ENCODE measurements at places on chromosomes 3 and 15.

- DNase-seq = no peak
Observed at GRCh38 chr3:155385896-155386625, 92.6 kb upstream of the STRIT1 start.

DNA sequence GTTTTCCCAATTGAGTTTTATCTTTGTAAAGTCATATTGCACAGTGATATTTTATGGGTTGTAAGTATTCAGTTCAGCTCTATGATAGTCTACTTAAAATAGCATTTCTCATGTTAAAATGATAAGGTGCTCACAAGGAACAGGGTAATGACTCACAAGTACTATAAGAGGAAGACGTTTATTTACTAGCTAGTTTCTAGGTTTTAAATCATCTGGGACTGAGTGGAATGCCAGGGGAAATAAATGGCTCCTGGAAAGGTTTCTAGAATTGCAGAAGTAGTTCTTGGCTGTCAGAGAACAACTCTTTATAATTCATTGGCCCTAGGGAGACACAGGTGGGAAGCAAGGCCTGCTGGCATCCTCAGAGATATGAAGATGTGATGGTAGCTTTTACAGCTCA is 112.8 kb downstream of the CHDH start:
- no peak for DNase-seq

DNA sequence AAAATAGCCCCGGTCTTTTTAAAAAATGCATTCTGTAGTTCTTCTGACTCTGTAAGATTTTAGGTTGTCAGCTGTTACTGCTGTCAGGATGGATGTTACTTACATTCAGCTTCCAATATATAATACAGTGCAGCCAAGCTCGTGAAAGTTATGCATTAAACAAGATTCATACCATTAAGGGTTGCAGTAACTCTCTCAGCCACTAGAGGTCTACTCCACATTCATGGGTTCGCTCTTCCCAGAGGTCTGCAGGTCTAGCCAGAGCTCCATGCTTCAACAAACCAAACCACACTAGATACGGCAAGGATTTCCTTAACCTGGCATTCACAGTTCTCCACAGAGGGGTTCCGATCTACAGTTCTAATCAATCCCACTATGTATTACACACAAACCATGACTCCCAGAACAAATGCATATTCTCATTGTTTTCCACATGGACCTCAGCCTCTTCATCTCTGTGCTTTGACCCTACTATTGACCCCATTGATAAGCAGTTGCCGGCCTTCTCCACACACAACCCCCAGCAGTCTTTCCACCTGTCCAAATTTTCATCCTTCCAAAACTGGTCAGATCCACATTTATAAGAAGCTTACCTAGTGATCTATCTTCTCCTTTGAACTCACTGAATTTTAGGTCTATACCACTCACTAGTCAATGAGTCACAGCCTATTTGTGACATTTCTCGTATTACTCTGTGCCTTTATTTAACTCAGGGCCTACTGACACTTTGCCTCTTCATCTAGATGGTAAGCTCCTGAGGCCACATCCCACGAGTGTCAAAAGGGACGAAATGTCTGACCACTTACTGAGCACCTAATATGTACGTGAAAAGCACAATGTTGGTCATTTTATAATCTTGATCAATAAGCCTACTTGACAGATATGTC is 33.7 kb downstream of the RORA start:
- DNase-seq = peak; percentile 17

DNA sequence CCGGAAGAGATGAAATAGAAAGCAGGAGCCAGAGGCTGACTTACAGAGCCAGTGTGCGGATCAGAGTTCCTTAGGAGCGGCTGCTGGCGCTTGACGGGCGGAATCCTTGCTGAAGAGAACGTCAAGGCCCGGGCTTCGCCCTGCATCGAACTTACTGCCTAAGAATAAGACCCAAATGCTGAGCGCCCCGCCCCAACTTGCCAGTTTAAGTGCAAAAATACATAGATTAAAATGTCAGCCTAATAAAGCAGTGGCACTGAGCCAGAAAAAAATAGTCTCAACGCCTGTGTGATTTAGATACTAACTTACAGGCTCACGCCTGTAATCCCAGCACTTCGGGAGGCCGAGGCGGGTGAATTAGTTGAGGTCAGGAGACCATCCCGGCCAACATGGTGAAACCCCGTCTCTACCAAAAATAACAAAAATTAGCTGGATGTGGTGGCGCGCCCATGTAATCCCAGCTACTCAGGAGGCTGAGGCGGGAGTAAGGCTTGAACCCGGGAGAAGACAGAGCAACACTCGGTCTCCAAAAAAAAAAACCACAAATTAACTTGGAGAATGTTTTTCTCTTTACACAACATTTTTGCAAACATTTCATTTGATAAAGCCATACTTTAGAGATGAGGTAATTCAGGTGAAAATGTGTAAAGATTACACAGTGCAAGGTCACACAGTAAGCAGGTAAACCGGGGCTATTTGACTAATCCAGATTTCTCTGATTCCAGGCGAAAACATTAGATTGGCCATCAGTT is 1.2 kb upstream of the UBP1 start:
- DNase-seq = no peak

DNA sequence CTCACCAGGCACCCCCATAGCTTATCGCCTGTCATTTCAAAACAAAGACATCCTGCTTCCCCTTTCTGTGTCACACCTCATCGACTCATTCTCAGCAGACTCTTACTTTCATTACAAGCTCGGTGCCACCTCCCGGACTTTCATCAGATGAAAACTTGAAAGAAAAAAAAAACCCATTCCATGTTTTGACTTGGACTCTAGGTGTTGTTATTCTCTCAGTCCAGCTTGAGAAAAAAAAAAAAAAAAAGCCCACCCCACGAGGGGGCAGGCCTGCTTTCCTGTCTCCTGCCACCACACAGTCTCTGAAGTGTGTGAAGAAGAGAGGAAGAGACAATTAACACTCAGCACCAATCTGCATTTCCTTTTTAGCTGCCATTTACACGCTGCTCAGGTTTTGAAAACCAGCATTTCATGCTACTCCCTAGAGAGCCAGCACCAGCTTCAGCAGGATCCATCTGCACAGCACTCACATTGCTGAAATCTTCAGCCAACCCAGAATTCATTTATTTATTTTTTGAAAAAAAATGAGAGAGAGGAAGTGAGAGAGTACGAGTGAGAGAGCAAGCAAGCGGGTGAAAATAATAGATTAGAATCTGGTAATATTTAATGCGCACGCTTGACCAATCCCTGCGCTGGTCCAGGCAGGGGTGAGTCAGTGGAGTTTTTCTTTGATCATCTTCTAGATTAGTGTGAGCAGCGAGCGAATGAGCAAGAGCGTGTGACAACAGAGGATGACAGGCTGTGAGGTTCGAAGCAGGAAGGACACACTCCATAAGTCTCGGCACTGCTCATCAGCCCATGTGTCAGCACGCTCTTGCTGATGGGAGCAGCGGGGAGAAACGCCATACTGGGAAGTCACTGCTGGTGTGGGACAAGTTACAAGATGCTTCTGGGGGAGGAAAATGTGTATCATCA is 23.5 kb downstream of the ZNF80 start:
- peak; percentile 82 for DNase-seq

- no peak for DNase-seq
Observed at GRCh38 chr15:70672081-70672480, 91.3 kb downstream of the UACA start.

GRCh38 chr3:155441506-155441905 is 148.0 kb upstream of the STRIT1 start:
- no peak for DNase-seq

DNA sequence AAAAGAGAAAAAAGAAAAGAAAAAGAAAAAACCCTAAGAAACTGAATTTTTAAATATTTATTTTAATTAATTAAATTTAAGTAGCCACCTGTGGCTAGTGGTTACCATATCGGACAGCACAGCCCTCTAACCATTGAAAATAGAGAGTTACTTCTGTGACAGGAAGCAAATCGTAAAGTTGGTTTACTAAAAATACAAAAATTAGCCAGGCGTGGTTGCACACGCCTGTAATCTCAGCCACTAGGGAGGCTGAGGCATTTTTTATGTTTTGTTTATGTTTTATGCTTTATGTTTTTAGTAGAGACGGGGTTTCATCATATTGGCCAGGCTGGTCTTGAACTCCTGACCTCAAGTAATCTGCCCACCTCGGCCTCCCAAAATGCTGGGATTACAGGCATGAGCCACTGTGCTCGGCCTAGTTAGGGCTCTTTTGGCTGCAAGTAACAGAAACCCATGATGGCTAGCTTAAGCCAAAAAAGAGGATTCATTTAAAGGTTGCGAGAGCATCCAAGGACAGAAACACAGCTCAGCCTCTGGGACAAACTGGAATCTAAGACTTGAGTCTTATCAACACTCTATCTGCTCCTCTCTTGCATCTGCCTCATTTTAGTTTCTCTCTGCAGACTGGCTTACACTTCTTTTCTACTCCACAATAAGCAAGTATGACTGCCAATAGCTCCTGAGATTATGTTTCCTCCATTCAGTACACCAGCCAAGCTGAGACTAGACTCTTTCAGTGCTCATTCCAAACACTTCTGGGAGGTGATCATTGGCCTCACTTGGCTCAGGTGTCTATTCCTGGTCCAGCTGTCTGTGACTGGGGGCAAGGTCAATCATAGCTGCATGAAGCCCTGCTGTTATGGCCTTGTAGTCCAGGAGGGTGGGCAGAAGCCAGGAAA is 6.8 kb upstream of the SKIL start:
- DNase-seq = no peak

DNA sequence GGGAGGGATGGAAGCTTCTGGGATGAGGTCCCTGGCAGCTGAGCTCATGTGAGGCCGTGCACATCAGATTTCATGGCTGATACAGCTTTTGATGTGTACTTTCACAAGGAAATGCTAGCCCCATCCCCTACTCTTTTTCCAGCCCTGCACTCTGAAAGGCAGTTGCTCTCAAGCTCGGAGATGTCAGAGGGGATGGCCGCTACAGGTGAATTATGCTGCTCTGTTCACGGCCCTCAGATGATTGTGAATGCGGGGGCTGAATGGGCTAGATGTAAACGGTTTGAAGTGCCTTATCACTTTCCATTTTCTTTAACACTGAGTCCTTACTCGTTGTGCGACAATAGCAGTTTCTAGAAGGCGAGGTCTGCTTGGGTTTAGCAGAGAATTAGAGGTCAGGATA is 88.0 kb upstream of the RASGRF1 start:
- no peak for DNase-seq

DNA sequence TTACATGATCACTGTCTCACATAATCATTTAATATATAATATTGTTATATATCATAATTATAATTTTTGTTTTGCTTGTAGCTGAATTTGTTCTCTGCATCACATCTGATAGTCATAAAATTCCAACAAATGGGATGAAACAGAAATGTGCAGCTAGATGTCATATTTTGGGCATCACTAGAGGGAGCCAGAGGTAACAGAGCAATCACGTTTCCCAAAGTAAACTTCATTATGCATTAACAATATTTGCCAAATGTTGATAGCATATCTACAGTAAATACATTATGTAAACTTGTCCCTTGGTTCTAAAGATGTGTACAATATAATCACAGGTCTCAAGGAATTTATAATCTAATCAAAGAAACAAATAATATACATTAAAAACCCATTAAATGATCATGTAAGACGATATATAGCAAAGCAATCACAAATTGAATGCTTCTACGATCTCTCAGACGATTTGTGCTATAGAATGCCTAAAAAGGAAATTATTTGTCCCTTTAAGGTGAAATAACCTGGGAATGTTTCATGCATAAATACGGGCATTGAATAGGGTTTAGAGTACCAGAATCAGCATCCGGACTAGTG is 234.2 kb upstream of the MCTP2 start:
- no peak for DNase-seq

DNA sequence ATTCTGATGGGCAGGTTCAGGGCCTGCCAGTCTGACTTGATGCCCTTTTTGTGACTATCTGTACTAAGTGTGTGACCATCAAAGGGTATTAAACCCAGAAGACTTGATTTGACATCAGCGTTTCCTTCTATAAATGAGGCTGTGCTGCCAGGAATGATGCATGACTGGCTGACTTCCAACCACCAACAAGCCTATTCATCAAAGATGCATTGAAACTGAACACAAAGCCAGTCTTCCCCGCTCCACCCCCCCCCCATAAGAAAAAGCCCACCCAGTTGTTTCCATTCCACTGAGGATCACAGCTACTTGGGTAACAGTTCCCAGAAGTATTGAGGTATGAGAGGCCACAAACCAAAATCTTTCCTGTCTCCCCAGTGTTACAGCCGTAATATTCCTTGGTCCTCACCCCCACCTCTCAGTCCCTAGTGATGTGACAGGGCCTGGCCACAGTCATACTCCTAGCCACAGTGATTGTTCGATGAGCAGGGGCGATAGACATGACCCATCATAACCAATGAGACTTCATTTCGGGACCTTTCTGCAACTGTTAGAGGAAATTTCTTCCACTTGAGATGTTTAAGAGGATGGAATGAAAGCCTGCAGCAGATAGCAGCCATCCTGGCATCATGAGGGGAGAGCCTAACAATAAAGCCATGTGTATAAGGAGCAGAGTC is 22.6 kb downstream of the SH3BP5 start:
- DNase-seq = peak; percentile 65

Measured in stimulated activated CD4-positive, alpha-beta T cell treated with anti-CD3 and anti-CD28 coated beads, Interleukin-4, amount 100 ng/mL, for 24 hours (primary cell).